ENCODE measurements at places on chromosomes 5 and 9. TPM values are rescaled to one million over a fixed set of nuclear protein-coding genes. Genes with fewer than 3 reads are reported as not detected.

The BAAT gene
- not detected for total RNA-seq

The IFNK gene
- not detected for total RNA-seq

The C6 gene
- not detected for total RNA-seq

The FCN2 gene
- total RNA-seq, result not detected

The COL15A1 gene
- 0.31 TPM for total RNA-seq

The HEMGN gene
- 2.3 TPM for total RNA-seq

The TNIP1 gene
- 125 TPM for total RNA-seq

The MELK gene
- total RNA-seq, result 0.88 TPM

The WNK2 gene
- 0.83 TPM for total RNA-seq

The IFNB1 gene
- not detected for total RNA-seq

The C5 gene
- total RNA-seq, result 2.3 TPM

The FOXD4 gene
- total RNA-seq, result 0.27 TPM

The OLFML2A gene
- total RNA-seq, result not detected

The GABRG2 gene
- not detected for total RNA-seq

Measured in naive thymus-derived CD4-positive, alpha-beta T cell (primary cell).